ENCODE measurements at places on chromosomes 4 and X.

DNA sequence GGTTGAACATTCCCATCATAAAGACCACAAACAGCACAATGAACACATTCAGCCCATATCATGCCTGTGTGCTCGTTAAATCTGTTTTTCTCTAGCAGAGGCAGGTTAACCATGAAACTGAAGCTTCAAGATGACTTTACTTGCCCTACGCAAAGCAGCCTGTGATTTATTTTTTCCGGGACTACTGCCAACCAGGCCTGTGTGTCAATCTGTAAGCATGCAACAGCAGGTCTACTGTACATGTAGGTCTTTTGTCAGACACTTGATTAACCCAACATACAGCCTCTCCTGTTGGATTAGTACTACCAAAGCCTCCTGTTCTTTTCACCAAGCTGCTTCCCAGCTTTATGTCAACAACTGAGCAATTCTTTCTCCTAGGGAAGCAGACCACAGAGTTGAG is 85.5 kb upstream of the ACSL1 start:
- no peak for DNase-seq

DNA sequence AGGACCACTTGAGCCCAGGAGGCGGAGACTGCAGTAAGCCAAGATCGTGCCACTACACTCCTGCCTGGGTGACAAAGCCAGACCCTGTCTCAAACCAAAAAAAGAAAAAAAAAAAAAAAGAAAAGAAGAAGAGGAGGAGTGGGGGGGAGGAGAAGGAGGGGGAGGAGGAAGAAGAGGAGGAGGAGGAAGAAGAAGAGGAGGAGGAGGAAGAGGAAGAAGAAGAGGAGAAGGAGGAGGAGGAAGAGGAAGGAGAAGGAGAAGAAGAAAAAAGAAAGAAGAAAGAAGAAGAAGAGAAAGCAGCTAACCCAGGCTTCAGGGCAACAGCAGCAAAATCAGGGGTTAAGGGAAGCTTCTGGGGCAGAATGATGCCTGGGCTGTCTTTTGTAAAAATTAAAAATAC is 27.5 kb downstream of the VMA21 start:
- DNase-seq: no peak

- DNase-seq: no peak
Observed at GRCh38 chrX:26613956-26614355, 398.0 kb downstream of the MAGEB5 start.

GRCh38 chr4:54657551-54658251 is at the start of gene KIT:
KIT (plus strand) TSS chr4:54657957; CDS start chr4:54658015, 58 bp downstream.
- DNase-seq: peak; percentile 56

GRCh38 chr4:169014586-169014985 is 4.5 kb upstream of the CBR4 start:
- DNase-seq: no peak

- no peak for DNase-seq
Observed at GRCh38 chrX:50456712-50457484, 13.7 kb downstream of the DGKK start.

- DNase-seq: no peak
Observed at GRCh38 chr4:141524116-141524515, 112.3 kb upstream of the IL15 start.

DNA sequence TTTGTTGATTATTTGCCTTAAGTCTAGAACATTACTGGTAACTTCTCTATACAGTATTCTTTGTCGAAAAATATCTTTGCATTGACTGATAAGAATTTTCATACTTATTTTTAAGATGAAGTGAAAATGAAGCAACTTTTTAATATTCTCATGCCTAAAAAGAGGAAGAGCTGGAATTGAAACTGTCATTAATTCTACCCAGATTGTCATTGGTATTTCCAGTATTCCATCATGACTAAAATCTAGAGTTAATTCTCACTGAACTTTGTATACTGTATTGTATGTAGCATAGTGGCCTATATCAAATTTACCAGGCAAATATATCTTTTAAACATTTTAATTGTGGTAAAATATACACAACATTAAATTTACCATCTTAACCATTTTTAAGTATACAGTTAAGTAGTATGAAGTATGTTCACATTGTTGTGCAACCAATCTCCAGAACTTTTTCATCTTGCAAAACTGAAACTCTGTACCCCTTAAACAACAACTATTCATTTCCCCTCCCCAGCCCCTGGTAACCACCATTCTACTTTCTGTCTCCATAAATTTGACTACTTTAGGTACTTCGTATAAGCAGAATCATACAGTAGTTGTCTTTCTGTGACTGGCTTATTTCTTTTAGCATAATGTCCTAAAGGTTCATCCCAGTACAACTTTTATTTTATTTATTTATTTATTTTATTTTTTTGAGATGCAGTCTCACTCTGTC is 24.3 kb upstream of the ZNF41 start:
- no peak for DNase-seq

- DNase-seq: no peak
Observed at GRCh38 chr4:133929531-133930239, 271.9 kb downstream of the PABPC4L start.

- DNase-seq: no peak
Observed at GRCh38 chrX:14228611-14229010, 198.9 kb upstream of the GEMIN8 start.

- no peak for DNase-seq
Observed at GRCh38 chrX:49930039-49930438, 7.6 kb downstream of the CLCN5 start.
